Activated naive CD8-positive, alpha-beta T cell treated with anti-CD3 and anti-CD28 coated beads for 36 hours (primary cell): ENCODE measurements at places on chromosomes 2 and 18. TPM values are rescaled to one million over a fixed set of nuclear protein-coding genes. Genes with fewer than 3 reads are reported as not detected.

Gene ACVR1C
- 1.0 TPM for total RNA-seq

Gene SLC40A1
- total RNA-seq: 3.0 TPM

Gene CRYGC
- total RNA-seq: not detected

Gene NDUFS1
- 95.5 TPM for total RNA-seq

Gene UGT1A6
- not detected for total RNA-seq

Gene PRSS56
- total RNA-seq: not detected

Gene C1QL2
- not detected for total RNA-seq

Gene ANKRD30B
- total RNA-seq: not detected

Gene ATP6V1C2
- total RNA-seq: not detected

Gene RAB1A
- total RNA-seq: 79.0 TPM

Gene KCNG2
- total RNA-seq: not detected

Gene SLC9A4
- not detected for total RNA-seq

Gene FBXO48
- total RNA-seq: 1.7 TPM

Gene UGT1A8
- total RNA-seq: not detected

GRCh38 chr2:160298960-160299359 lies 98.9 kb upstream of the ITGB6 start:
- no peak for DNase-seq

- DNase-seq: no peak
Observed at GRCh38 chr2:72012886-72013574, 134.6 kb downstream of the CYP26B1 start.

DNA sequence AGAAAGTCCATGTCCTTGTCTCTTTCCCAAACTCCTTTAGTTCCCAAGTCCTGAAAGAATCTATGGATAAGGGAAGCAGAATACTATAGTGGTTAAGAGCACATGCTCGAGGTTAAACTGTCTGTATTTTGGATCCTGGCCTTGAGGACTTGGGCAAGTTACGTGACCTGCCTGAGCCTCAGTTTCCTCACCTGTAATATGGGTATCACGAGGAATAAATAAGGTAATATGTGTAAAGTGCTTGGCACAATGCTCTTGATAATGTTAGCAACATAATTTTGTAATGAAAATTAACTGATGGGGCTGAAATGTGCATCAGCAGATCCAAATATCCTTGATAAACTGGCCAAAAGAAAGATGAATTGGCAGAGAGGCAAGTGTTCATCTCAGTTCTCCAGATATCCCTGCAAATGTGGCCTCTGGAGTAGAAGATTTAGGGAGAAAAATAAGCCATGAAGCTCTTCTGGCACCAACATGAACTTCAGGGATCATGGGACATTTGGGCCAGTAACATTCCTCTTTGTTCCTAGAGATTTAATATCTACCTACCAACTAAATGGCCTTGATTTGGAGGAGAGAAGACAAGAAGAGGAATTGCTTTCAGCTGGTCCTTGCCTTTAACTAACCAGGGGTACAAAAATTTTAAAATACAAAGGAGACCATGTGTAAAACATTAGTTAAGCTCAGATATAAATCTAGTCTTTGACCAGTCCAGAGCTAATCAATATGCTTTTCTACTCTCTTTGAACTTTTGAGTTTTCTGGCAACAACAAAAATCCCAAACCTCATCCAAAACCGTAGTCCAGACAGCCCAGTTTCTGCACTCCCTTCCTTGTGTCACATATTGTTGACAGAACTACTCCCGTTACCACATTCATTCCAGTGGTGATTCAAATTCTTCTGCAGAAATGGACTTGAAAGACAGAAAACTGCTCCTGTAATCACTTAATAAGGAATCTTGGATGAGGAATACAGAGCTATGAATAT lies 52.7 kb upstream of the EML4 start:
- DNase-seq: no peak

DNA sequence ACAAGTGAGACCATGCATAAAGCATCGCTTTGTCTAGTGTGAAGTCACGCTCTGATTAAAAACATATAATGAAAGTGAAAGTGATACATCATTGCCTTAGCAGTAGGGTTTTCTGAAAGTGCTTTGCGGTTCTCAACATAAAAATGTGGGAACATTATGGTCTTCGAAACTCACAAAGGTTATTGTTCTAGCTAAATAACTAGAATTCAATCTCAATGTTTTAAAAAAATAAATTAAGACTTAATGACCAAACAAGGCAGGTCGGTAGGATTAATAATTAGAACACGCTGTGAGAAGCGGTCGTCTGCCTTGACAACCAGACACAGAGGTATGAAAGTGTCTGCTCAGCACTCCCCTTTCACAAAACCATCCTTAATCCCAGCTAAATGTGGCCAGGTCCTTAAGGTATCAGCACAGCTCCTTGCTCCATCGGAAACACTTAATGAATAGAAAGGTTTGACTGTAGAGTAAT lies 42.2 kb downstream of the KLHL14 start:
- DNase-seq: no peak

- DNase-seq: no peak
Observed at GRCh38 chr2:218518876-218519275, 49.3 kb downstream of the USP37 start.

GRCh38 chr2:85330839-85331636 lies 3.2 kb upstream of the TGOLN2 start:
- DNase-seq: no peak

GRCh38 chr2:88671786-88672427 lies 19.6 kb upstream of the RPIA start:
- DNase-seq: no peak

GRCh38 chr2:162706770-162707169 lies 131.8 kb downstream of the KCNH7 start:
- DNase-seq: no peak

GRCh38 chr2:239262484-239263230 lies 138.2 kb downstream of the HDAC4 start:
- no peak for DNase-seq

- no peak for DNase-seq
Observed at GRCh38 chr18:58311390-58311789, 267.4 kb downstream of the NEDD4L start.

GRCh38 chr2:12501469-12502158 lies 215.1 kb upstream of the TRIB2 start:
- DNase-seq: peak; percentile 75

GRCh38 chr2:129619471-129619870 lies 360.0 kb upstream of the RAB6C start:
- DNase-seq: no peak

GRCh38 chr2:113831161-113831560 lies 58.7 kb upstream of the ACTR3 start:
- DNase-seq: no peak

GRCh38 chr18:10065296-10065695 lies 151.5 kb downstream of the VAPA start:
- DNase-seq: no peak

- DNase-seq: no peak
Observed at GRCh38 chr2:218547978-218548377, 20.2 kb downstream of the USP37 start.

DNA sequence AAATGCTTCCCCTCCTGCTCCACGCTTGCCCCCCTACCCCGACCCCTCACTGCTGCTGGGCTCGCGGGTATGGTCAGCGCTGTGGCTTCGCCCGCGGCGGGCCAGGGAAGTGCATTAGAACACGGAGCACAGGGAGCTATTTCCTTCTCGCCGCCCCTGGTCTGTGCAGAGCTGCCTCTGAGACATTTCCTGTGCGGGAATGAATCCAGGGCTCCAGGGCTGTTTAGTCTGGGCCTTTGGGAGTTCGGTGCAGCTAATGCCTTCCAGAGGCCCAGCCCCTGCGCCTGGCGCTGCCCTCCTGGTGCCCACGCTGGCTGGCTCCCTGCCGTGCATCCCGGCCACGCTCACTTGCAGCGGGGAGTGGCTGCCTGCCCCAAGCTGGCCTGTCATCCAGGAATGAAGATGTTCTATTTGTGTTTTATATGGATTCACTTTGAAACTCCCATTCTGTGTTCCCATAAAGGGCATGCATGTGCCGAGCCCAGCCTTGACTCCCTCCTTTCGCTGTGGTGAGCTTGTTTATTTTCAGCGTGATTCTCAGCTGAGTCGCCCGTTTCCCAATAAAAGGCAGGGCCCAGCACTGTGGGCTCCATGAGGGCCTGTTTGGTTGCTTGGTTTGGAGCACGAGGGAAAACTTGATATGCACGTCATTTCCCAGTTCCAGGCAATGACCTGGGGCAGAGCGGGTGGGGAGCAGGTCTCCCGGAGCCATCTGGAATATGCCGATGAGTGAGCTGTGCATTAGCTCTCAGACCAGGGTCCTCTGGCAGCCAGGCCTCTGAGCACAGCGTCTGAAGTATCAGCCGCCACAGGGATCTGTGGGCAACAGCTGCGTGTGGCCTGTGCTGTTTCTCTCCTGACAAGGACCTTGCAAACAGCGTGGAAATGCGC lies 42.7 kb downstream of the SH3RF3 start:
- DNase-seq: no peak

- no peak for DNase-seq
Observed at GRCh38 chr2:42923580-42924417, 131.4 kb upstream of the HAAO start.

DNA sequence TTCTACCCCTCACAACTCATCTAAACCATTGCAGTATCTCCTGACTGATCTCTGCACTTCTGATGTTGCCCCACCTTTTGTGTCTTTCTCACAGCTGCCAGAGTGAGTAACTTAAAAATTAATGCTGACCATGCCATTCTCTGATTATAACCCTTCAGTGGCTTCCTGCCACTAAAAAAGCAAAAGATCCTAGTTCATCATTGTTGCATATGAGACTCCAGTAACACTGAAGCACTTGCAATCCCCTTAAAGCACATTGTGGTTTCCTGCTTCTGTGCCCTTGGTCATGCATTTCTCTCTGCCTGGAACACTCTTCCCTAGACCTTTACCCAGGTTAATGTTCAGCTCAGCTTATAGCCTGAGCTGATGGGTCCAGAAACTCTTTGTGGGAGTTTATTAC lies 95.1 kb upstream of the WDSUB1 start:
- DNase-seq: no peak

GRCh38 chr18:58542426-58543159 lies 86.3 kb downstream of the ALPK2 start:
- no peak for DNase-seq

GRCh38 chr2:16429002-16429401 lies 236.6 kb downstream of the CYRIA start:
- no peak for DNase-seq

- no peak for DNase-seq
Observed at GRCh38 chr2:36438449-36438977, 82.9 kb downstream of the CRIM1 start.

- no peak for DNase-seq
Observed at GRCh38 chr18:63109802-63110201, 209.8 kb downstream of the BCL2 start.

- DNase-seq: no peak
Observed at GRCh38 chr2:40877734-40878288, 425.9 kb upstream of the SLC8A1 start.

DNA sequence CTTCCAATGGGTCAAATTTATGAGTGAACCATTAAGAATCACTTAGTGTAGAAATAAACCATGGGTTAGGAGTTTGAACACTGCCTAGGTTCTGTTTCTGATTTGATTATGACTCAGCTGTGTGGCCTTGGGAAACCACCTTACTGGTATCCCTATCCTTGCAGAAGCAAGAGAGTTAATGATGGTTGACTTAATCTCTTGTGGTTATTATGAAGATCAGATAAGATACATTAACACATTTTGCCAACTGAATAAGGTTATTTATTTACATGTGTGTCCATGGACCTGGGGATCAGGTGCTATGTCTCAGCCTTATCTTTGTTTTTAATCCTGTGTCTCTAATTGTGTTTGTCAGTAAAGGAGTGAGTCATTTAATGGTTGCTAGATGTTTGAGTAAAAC lies 5.4 kb upstream of the KCNJ13 start:
- peak; percentile 39 for DNase-seq

- no peak for DNase-seq
Observed at GRCh38 chr2:240326246-240326645, 109.2 kb upstream of the GPC1 start.

DNA sequence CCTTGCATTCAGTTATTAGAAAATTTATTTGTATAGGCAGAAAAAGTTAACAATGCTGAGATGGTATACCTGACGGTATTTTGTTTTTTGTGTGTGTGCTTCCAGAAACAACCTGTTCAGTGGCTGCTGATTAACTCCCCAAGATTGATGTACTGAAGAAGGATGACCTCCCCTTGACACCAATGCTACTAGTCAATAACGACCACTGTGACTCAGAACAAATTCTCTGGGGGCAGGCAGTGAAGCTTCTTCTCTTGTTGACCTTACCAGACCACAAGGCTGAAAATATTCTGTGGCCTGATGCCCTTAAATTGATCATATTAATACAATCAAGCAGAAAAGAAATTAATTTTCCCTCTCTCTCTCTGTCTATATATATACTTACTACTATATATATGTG lies 1182.9 kb upstream of the CRIM1 start:
- no peak for DNase-seq

DNA sequence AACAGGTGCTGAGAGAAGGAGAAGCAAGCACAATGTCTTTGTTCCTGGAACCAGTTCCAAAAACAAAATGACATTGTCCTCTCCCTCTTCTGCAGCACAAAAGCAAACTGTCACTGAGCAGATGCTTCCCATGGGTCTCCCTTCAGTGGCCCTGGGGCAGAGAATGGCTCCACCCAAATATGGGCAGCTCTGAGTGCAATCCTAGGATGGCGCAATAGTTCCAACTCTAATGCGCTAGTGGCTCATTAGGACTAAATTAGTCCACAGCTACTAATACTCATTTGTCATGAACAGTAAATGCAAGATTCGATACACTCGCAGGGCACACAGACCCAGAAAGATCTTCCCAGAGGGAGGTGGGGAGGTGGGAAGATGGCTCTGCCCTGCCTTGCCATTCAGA lies 205.2 kb upstream of the CHAC2 start:
- DNase-seq: no peak

- no peak for DNase-seq
Observed at GRCh38 chr2:37771600-37772088, 100.2 kb upstream of the CDC42EP3 start.

DNA sequence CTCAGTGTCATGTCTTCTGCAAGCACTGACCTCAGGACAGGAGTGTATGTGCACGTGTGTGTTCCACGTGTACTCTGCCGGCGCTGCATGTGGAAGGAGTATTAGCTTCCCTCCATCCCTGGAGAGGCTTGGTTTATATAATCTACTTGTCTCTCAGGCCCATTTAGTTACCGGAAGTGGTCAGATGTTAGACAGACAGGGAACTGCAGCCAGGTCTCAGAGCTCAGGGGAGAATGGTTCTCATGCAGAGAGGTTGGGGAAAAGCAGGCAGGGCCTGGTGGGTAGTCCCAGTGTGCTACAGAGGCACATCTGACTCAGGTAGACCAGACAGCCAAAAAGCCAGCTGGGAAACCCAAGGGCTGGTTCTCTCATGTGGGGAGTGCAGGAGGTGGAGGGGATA lies 167.9 kb downstream of the CTIF start:
- DNase-seq: no peak

GRCh38 chr2:132701810-132702209 lies 31.8 kb upstream of the LYPD1 start:
- no peak for DNase-seq
